ENCODE measurements at places on chromosomes 2 and 18.

DNA sequence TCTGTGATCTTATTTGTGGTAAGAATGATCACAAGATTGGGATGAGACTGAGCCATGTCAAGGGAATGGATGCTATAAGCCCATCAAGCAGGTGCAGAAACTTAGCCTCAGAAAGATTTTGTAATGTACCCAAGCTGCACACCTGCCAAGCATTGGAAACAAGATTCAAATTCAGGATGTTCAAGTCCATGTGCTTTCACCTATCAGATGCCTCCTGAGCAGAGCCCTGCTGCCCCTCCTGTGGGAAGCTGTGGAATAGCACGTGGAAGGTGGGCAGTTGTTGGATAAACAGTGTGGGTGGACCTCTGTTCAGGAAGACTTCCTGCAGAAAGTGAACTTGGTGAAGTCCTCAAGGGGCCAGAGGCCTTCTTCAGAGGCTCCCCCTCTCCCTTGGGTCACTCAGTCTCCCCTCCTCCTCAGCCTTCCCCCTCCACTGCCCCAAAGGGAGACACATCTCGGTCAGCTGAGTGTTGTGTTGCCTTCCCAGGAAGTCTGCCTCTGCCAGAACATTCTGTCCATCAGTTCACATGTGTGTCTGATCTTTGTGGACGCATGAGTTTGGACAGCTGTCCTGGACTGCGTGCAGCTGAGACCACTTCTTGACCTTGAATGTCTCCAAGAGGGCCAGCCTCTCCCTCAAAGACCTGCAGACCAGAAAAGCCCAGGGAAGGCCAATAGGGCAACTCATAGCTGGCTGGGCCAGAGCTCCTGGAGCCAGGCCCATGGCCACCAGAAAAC is 186.1 kb downstream of the INHBB start:
- DNase-seq = no peak

GRCh38 chr2:43345391-43345813 is 119.0 kb upstream of the ZFP36L2 start:
- DNase-seq = no peak

- DNase-seq = no peak
These were observed 101.7 kb upstream of the MSH2 start for GRCh38 chr2:47301277-47301618.

DNA sequence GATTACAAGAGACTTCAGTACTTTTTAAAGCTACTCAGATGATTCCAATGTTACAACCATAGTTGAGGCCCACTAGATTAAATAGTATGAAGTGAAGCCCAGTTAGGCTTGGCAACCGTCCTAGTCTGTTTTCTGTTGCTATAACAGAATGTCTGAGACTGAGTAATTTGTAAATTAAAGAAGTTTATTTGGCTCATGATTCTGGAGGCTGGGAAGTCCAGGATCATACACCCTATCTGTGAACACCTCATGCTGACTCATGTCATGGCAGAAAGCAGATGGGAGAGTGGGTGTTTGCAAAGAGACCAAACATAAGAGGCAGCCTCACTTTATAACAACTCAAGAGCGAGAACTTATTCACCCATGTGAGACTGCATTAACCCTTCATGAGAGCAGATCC is 63.1 kb downstream of the CCDC150 start:
- DNase-seq = no peak

All from D341Med (cell line).